ENCODE measurements at places on chromosomes 1 and 21. TPM values are rescaled to one million over a fixed set of nuclear protein-coding genes. Genes with fewer than 3 reads are reported as not detected.
A peak's percentile ranks its signal among the peaks of the same experiment; 100 is the strongest.

Gene TFF2
- 2.5 TPM for total RNA-seq

Gene TCEANC2
- total RNA-seq, result 5.8 TPM

DNA sequence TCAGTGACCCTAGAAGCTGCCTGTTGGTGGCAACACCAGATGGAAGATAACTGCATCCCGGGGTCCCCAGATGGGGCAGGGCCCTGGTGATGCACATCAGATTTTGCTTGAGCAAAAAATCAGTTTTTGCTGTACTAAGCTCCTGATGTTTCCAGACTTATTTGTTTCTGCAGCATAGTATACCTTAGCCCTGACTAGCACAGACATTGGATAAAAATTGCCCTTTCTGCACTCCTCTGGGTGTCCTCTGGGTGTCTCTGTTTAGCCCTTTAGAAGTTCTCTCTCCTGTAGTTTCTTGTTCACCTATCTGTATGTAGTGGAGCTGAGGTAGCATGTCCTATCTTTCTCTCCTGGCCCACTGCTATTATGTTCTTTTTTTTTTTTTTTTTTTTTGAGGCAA, 30.3 kb upstream of the PLA2G2C start:
- no peaks in the 10 kb centered on the region for H3K27me3 ChIP-seq
- H3K4me1 ChIP-seq, result peaks cover 10% of the 10 kb centered on the region
- no peaks in the 10 kb centered on the region for H3K36me3 ChIP-seq
- DNase-seq, result no peak
- H3K27ac ChIP-seq, result no peak overlapping the region

- DNase-seq, result peak; percentile 72
- H3K4me1 ChIP-seq, result no peaks in the 10 kb centered on the region
- H3K36me3 ChIP-seq, result no peaks in the 10 kb centered on the region
- no peak overlapping the region for H3K27ac ChIP-seq
- H3K4me3 ChIP-seq, result no peak overlapping the region
These were observed 11.3 kb upstream of the BMP8B start for GRCh38 chr1:39799770-39800470.

DNA sequence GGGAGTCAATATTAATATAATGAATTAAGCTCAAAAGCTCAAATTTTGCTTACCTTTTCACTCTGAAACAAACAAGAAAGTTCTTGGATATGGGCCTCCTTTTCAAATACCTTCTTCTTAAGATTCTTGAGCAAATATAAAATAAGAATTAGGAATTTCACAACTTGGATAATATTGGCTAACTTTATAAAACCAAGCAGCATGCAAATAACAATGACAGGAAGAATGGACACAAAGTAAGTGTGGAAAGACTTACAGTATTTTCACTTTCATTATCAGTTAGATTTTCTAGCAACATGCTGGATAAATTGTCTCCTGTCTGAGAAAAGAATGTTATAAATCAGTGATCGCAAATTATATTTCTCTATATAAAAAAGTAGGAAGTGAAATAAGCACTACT, 13.2 kb downstream of the ODF2L start:
- H3K4me1 ChIP-seq, result no peaks in the 10 kb centered on the region
- no peak for DNase-seq
- no peaks in the 10 kb centered on the region for H3K27me3 ChIP-seq
- no peak overlapping the region for H3K27ac ChIP-seq
- H3K4me3 ChIP-seq, result no peak overlapping the region

Measured in thyroid gland (tissue), 4 donors.